HuH-7.5 (cell line): ENCODE measurements at places on chromosomes 1 and 21.

GRCh38 chr1:183063349-183063748 is 40.1 kb downstream of the LAMC1 start:
- DNase-seq = no peak

DNA sequence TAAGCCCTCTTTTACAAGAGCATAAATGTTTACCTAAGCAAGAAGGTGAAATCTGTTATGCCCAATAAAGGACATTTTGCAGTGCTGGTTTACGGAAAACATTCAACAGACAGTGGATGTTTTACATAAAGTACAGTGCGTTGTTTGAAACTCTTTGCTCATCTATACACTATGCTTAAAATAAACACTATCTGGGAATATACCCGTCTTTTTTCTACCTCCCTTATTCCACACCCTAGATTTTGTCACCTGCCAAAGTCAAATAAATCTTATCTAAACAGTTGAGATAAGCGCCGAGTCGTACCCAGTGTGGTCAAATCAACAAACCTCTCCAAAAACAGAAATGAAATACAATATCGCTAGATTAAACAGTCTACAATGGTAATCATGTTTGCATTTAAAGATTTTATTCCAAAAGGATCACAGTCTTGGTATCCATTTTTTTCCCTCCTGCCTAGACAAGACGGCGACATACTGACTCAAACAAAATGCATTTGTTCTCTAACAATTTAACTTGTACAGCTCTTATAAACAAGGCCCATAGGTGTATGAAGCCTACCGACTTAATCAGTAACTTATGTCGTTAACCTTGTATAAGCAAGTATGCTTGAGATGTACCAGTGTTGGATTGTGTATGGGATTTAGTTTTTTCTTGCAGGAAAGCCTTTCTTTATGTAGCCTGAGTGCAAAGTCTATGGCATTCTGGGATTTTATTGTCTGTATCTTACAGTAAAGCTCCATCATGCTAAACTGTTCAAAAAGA is 189.1 kb downstream of the FMN2 start:
- DNase-seq = no peak

DNA sequence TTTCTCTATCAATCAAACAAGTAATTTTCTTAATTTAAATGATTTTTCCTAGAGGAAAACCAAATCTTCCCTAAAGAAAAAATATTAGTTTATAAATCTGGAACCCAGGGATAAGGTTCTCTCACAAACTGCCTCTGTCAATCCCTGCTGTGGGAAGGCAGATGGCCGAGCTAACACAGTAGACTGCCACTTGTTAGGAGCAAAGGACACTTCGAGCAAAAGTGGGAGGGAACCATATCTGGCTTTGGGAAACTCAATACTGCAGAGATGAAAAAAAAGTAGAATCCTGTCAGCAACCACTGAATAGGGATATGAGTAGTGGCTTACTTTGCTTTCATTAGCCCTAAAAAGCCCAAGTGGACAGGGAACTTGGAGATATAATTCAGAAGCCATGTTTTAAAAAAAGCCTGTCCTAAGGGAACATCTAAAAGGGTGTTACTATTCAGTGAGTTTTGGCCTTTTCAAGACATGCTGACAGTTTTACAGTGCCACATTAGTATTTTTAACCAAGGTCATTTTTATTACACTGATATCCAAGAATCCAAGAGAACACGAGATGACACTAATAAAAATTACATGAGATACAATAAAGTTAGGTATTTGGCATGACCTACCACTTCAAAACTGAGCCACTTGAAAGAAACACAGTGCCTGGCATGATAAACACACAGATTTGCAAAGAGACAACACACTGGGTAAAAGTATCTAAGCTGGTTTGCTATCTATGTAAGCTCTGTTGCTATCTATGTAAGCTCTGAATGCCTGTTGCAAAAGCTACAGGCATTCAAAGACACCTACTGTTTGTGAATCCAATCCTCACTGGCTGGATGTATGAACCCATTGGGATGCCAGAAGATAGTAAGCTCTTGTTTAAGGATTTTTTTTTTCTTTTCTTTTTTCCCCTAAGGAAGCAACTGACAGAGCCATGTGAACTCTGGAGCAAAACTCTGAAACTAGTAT is 21.4 kb downstream of the TEX38 start:
- no peak for DNase-seq

- DNase-seq = no peak
Observed at GRCh38 chr1:41513383-41513735, 28.9 kb upstream of the EDN2 start.

GRCh38 chr1:114177282-114177681 is 23.6 kb upstream of the SYT6 start:
- DNase-seq = no peak

DNA sequence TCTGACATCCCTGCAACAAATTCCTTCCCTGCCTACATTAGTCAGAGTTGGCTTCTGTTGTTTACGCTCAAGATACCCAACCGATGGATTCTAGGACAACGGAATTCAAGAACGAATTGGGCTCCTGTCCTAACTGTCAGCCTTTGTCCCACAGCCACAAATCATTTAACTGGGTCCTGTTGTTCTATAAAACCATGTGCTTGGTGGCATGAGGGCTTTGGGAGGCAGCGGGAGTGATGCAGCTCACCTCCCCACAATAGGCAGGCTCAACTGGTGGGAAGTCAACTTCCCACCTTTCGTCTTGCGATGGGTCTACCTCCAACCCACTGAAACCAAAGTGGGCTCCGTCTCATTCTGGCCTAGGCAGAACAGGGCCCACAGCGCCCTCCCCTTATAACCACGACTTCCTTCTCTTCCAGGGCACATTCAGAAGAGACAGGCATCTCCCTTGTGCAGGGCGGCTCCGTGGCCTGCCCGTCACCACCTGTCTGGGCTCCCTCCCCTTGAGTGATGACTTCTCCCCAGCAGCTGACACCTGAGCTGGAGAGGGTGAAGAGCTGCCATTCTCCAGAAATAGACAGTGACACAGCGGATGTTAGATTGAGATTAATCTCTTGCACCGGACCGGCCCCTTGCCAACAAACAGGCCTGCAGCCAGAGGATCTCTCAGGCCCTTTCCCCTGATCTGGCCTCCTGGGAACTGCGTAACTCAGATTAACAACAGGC is 26.5 kb downstream of the LRRC38 start:
- no peak for DNase-seq

DNA sequence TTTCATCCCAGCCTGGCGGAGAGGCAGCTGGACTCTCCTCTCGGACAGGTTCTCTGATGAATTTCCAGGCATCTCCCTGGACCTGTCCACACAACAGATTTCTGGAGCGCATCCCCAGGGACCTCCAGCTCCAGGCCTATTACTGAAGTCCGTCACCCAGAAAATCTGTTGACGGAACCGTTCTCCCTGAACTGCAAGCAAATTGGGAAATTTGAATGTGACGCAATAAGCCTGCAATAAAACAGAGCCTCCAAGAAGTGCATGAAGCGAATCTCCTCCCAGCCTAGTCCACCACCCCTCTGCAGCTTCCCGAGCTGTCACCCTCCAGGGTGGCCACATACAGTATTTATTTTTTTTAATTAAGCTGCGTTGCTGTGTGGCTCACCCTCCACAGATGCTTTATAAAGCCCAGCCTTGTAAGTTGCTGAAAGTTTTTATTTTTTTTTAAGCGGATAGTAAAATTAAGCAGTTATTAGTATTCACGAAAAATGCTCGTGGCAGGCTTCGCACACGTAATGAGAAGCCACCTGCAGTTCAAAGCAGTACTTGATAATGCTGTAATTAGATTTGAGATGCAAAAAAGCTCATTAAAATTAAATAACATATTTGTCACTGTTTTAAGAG is 173.3 kb downstream of the CAMTA1 start:
- DNase-seq = no peak

GRCh38 chr1:58882322-58882948 is 98.6 kb upstream of the JUN start:
- no peak for DNase-seq

GRCh38 chr1:216641669-216642460 is 81.4 kb downstream of the ESRRG start:
- no peak for DNase-seq

DNA sequence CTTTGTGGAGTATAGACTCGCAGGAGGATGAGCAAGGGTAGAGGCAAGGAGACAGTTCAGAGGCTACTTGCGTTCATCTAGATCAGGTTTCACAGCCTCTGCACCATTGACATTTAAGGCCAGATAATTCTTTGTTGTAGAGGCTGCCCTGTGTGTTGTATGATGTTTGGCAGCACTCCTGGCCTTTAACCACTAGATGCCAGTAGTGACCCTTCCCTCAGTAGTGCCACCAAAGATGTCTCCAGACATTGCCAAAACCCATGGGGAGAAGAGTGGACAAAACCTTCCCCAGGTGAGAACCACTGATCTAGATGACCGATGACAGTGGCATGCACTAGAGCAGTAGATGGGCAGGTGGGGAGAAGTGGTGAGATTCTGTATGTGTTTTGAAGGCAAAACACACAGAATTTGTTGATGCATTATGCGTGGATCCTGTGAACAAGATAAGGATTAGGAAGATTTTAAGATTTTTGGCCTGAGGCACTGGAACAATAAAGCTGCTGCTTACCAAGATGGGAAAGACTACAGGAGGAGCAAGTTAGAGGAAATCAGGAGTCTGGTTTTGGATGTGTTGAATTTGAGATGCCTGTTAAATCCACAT is 9.9 kb upstream of the COG2 start:
- no peak for DNase-seq

DNA sequence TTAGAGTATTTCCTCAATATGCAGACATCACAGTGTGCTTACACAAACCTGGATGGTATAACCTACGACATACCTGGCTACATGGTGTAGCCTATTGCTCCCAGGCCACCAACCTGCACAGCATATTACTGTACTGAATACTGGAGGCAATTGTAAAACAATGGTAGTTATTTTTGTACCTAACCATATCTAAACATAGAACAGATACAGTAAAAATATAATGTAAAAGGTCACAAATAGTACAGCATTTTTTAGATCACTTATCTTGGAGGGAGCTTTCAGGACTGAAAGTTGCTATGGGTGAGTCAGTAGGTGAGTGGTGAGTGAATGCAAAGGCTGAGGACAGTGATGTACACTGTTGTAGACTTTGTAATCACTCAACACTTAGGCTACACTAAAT is 492.3 kb downstream of the MRPL39 start:
- DNase-seq = no peak

DNA sequence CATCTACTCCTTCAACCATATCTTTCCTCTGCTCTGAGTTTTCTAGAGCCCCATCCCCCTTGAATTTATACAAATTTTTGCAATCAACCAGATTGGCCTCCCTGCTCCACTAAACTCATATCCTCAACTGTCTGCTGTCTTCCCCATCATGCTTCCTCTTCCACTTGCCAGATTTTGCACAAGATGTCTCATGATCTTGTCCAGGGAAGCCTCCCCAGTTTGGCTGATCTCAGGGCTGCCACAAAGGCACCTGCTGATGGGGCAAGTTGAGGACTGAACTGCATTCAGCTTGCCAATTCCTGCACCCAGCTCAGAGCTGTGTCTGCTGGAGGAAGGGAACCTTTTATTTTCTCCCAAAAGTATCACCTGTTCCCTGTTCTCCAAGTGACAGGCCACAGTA is 3.9 kb upstream of the KCNJ9 start:
- DNase-seq = no peak

DNA sequence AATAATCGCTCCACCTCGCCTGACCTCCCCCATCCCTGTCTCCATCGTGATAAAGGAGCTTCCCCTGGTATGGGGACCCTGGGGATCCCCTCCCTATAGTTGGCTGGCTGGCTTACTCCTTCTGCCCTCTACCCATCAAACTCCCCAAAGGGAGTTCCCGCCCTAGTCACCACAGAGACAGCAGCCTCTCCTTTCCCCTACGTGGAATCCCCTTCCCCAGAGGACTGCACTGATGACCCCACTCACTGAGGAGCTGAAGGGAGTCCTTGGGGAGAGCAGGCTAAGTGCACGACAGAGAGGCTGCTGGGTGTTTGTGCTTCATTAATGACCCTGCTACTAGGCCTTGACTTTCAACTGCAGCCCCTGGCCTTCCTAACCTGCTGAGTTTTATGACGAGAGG is 1.9 kb downstream of the CADM3 start:
- no peak for DNase-seq

- no peak for DNase-seq
Observed at GRCh38 chr21:35397781-35398180, 348.7 kb upstream of the RUNX1 start.

GRCh38 chr1:74517599-74518051 is 5.2 kb upstream of the LRRC53 start:
- no peak for DNase-seq

DNA sequence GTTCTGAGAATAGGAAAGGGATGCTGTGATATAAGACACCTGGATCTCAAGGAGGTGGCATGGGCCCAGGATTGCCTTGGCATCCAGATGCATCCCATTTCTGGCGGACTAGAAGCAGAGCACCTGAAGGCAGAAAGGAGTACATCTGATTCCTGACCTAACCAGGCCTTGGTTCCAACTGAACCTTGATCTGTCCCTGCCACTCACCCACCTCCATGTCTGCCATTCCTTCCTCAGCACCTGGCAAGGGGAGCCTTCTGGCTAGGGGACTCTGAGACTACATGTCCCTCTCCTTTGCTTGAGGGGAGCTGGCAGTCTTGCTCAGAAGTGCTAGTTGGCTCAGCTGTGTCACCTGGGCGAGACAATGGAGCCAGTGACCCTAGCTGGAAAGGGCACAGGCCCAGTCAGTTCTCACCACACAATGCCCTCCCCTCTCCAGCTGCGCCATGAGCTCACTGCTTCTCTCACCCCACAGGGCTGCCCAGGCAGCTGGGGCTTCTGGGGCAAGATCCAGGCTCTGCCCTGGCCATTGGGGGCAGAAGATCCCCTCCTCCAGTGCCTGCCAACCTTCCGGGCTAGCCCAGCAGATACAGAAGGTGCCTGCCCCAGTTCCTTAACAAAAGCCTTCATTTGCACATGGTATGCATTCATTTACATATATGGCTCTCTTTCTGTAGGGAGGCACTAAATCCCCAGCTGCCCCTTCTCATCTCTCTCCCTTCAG is 2.9 kb downstream of the IGSF8 start:
- DNase-seq = no peak

DNA sequence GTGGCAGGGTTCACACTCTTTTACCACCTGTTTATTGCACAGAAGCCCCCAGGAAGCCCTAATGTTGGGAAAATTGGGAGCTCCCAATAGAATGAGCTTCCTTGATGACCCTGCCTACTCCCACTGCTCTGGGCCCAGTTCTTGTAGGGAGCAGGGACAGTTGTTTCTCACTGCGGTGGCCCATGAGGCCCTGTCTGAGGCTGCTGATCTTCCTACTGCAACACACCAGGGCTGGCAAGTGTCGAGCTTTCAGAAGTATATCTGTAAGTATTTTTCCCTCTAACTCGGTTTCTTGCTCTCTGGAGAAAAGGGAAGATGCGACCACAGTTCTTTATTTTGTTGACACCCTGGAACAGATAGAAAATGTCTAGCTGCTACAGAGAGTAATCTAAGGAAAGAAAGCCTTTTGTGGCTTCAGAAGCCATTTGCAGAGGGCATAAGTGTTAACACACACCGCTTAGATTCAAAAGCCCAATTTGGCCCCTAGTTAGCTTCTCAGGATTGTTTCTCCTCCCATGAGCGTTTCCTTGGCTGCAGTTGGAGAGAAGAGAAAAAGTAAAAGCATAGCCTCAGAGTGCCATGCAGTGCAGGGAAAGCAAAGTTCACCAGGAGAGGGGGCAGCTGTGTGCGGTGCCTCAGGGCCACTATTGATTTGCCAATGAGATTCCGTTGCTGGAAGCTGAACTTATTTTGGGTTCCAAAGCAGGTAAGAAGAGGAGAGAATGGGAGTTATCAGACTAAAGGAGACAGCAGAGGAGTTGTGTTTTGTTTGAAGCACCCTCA is 102.6 kb downstream of the SELENOF start:
- peak; percentile 15 for DNase-seq

GRCh38 chr1:228691926-228692325 is 43.4 kb upstream of the RHOU start:
- peak; percentile 45 for DNase-seq
